ENCODE measurements at places on chromosomes 11 and 22.

DNA sequence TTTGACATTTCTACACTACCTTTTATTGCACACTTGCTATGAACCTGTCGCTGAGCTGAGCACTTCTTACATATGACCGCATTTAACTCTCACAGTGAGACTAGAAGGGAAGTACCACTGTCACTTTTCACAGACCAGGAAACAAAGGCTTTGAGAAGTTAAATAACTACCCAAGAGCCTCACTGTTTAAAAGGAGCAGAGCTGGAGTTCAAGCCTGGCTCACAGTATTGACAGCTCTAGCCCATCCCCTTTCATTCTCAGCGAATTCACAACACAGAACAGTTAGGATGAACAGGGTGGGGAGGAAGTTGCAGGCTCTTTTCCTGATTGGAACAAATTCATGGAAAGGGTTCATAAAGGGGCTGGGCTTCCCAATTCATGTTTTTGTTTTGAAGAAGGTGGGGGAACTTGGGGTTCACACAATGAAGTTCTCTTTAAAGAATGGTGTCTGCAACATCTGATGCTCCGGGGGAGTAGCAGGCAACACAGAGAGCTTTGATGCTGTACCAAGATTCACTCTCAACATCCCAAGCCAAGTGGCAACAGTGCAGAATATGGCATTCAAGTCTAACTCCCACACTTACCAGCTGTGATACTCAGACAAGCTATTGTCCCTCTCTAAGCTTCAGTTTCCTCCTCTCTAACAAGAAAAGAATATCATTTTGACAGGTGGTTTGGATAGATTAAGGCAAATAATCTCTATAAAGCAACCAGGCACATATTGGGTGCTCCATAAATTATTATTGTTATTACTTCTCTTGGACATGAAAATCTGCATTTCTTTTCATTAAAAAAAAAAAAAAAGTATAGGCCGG, 17.2 kb downstream of the SCGB1A1 start:
- no peak for DNase-seq

GRCh38 chr11:117973503-117973860, 12.7 kb upstream of the IL10RA start:
- no peak for DNase-seq

GRCh38 chr22:45460288-45461109, 42.2 kb upstream of the FBLN1 start:
- DNase-seq: no peak

GRCh38 chr11:128448200-128448886, 139.0 kb downstream of the ETS1 start:
- no peak for DNase-seq

DNA sequence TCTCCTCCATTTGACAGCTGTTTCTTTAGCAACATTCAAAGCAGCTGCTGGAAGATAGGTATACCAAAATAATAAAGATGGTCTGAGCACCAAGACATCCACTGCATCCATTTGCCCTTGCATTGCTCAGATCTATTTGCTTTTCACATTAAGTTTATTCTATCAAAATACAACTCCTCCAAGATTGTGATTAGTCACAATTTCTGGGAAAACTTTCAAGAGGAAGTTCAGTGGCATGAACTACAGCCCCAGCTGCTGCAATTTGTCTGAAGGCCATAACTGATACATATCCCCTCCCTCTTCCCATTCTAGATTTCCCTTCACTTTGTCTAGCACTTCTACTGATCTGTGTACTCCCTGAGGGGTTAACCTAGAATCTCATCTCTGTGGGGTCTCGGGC, 117.5 kb upstream of the CEP126 start:
- DNase-seq: no peak

GRCh38 chr11:96624126-96624525, 234.3 kb downstream of the JRKL start:
- DNase-seq: no peak

GRCh38 chr11:110565357-110566336, 135.9 kb downstream of the FDX1 start:
- no peak for DNase-seq

DNA sequence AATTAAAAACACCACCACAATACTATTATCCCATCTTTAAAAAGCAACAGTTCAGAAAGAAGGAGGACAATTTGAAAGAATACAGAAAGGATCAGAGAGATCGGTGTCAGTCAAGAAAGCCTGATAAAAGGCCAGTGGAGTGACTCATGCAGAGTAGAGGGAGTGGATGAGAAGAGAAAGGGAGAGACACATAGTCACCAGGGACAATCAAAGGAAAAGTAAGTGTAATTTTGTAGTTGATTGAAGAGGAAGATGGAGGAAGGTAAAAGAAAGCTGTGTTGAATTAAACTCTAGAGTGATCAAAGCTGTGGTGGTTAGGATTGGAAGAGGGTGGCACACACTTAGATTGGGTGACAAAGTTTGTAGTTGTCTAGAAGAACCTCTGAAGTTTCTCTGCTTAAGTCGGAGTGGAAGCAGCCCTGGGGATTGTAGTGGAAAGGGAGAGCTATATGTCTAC, 14.1 kb downstream of the SPECC1L start:
- DNase-seq: no peak

GRCh38 chr22:47123006-47123826, 360.8 kb downstream of the TBC1D22A start:
- DNase-seq: no peak

- DNase-seq: no peak
Observed at GRCh38 chr22:23302171-23303002, 122.1 kb downstream of the BCR start.

- DNase-seq: no peak
Observed at GRCh38 chr11:60917267-60917666, 3.3 kb downstream of the TMEM109 start.

DNA sequence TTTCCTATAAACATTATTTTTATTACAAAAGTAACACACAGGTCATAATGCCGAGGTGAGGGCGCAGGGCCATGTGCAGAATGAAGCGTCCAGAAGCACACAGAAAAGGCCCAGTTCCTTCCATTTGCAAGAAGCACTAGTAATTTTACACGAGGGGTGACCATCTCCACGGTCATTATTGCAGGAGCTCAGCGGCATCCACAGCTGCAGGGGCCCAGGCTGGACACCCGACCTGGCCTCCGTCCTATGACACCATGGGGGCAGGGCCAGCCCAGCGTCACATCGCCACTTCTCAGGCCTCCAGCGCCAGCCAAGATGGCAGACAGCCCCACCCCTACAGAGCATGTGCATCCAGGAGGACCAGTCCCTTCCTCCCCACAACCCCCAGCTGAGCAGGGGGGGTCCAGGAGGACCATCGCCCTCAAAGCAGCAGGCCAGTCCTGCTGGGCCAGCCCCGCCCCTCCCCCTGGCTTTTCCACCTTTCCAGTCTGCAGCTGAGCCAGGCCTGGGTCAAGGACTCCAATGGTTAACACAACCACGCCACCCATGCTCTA, 3.5 kb downstream of the IGF2 start:
- DNase-seq: no peak

- DNase-seq: no peak
Observed at GRCh38 chr22:42468841-42469240, 36.6 kb upstream of the NFAM1 start.

GRCh38 chr11:11629368-11629767, 7.6 kb upstream of the GALNT18 start:
- DNase-seq: no peak

- DNase-seq: no peak
Observed at GRCh38 chr11:105298630-105299029, 159.1 kb upstream of the CARD18 start.

DNA sequence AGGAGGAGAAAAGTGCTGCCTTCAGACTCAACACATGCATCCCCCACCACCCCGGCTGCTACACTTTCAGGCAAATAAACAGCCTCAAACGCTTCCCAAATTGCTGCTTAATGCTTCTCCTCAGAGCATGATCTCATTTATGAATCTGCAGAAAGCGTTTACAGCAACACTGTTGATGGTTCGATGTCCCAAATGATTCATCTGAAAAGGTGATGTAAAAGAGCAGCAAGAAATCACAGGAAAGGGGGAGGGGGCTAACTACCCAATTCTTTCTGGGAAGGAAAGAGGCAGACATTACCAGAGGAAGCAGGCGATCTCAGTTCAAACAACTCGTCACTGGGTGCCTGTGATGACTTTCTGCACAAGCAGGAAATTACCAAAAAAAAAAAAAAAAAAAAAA, 119.6 kb downstream of the TENM4 start:
- no peak for DNase-seq

- no peak for DNase-seq
Observed at GRCh38 chr11:68927280-68928135, 23.8 kb downstream of the IGHMBP2 start.

DNA sequence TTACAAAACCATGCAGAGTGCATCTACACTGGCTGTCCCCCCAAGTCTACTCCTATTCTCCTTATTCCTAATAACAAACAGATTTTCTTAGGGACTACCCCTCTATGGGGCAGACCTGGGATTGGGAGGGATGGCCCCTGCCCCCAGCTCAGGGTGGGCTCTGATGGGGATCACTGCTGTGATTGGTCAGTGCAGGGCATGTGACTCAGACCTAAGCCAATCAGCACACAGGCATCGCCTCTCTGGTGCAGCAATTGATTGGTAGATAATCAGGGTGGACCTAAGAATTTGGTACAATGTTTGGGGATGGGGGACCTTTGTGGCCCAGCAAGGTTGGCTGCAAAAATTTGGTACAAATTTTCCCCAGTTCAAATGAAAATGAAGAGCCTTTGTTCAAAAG, 57.2 kb upstream of the SHANK2 start:
- no peak for DNase-seq
